ENCODE measurements at places on chromosomes 3 and 15.

GRCh38 chr15:58260725-58261267 is 122.6 kb downstream of the AQP9 start:
- DNase-seq = no peak

DNA sequence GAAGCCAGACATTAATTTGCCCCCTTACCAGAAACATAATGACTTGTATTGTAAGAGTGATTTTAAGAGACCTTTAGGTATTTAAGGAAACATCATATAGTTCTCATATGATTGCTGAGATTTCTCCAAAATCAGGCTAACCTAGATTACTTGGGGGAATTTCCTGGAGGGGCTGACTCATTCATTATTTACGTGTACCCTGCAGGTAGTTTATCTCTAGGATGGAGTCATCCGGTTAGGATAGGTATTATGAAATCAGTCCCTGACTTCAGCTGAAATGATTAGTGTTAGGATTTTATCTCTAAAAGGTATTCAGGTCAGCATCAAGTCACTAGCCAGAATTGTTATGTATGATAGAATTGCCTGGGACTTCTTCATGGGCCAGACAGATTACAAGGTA is 97.5 kb downstream of the TCF12 start:
- no peak for DNase-seq

DNA sequence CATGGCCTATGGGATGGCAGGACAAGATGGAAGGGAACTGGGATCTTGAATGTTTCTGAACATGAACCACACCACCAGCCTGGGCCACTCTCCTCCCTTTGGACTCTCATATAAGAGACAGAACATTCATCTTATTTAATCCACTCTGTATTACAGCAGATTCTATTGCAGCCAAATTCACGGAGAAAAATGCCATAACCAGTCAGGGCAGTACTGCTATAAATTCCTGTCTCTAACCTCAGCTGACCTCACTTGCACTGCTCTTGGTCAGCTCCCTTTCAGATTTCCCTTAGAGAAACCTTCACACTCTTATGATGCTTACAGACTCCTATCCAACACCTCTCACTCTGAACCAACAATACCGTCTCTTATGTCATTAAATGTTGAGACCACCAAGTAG is 101.4 kb downstream of the RYK start:
- no peak for DNase-seq

- DNase-seq = peak; percentile 95
Measured at GRCh38 chr3:65534805-65535204, 503.9 kb downstream of the MAGI1 start.

DNA sequence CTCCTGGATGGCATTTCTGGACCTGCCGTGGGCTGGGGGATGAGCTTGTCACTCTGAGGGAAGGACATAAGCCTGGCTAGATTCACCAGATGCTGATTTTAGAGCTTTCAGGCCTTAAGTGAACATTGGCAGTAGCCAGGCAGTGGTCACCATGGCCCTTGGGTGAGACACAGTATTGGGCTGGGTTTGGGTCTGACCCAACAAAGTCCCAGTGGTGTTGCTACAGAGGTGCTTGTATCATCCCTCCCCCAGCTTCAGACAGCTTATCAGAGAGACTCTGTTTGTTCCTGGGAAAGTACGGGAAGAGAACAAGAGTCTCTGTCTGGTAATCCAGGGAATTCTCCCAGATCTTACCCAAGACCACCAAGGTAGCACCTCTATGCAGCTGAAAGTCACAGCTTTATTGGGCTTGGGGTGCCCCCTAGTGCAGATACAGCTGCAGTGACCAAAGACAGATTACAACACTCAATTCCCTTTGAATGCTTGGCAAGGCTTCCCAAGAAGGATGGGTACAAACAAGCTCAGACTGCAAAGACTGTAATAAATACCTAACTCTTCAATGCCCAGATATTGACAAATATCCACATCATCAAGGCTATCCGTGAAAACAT is 9.8 kb upstream of the RUVBL1 start:
- DNase-seq = peak; percentile 53

GRCh38 chr3:74301056-74301455 is 313.4 kb downstream of the CNTN3 start:
- peak; percentile 34 for DNase-seq

- DNase-seq = no peak
Measured at GRCh38 chr3:31934866-31935265, 46.2 kb downstream of the OSBPL10 start.

GRCh38 chr15:69070396-69070795 is 55.9 kb downstream of the NOX5 start:
- no peak for DNase-seq

GRCh38 chr15:89645680-89646079 is 9.6 kb downstream of the KIF7 start:
- DNase-seq = no peak

DNA sequence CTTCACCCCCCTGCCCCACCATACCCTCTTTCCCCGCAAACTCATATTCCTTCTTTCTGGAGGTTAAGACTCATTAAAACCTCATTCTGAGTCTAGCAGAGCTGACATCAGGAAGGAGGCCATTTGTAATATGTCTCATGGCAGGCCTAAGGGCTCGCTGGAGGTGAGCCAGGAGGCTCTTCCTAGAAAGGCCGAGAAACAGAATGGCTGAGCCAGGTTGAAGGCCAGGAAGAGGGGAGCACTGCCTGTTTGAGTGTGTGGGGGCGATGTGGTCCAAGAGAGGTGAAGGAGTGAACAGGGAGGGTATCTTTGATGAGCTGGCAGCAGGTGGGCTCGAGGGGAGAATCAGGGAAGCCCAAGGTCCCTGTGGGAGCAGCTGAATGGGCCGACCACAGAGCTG is 317.3 kb downstream of the TLE3 start:
- no peak for DNase-seq

- DNase-seq = no peak
Measured at GRCh38 chr3:196650740-196651311, 11.3 kb downstream of the NRROS start.

GRCh38 chr15:85730001-85730820 is 64.5 kb downstream of the KLHL25 start:
- DNase-seq = peak; percentile 78

- no peak for DNase-seq
Measured at GRCh38 chr3:56928379-56929068, 126.8 kb upstream of the ARHGEF3 start.

- no peak for DNase-seq
Measured at GRCh38 chr15:31065824-31066223, 35.7 kb downstream of the TRPM1 start.

DNA sequence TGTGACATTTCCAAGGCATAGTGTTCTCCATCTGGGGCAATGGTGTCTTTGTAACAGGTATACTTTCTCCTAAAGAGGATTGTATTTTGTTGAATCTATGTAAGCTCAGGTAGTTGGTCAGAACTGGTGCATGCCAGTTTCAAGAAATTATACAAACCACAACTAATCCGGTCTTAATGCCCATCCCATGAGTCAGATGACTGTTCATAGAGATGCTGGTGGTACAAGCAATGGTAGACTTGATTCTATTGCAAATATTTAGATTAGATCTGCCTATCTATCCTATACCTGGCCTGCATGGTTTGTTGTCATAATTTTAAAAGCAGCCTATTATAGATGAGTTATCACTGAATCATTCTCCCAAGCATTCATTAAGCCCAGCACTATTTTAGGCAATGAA is 43.5 kb downstream of the ATP13A5 start:
- DNase-seq = no peak

DNA sequence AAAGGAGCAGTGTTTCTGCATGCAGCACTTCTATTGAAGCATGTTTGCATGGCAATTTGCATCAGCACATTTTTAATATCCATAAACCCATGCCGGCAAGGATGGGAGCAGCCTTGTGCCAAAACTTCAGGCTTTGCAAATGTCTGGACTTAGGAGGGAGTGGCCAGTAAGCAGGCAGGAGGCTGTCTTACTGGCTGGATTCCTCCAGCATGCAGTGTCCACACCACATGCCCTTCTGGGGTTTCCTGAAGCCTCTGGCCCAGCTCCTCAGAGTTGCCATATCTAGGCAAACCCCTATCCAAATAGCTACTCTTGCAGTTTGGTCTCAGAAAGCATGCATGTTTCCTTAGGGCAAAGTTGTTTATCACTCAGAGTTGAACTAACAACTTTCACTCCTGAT is 139.1 kb upstream of the MRPS22 start:
- no peak for DNase-seq

GRCh38 chr3:126737527-126737926 is 33.5 kb downstream of the CHCHD6 start:
- no peak for DNase-seq

DNA sequence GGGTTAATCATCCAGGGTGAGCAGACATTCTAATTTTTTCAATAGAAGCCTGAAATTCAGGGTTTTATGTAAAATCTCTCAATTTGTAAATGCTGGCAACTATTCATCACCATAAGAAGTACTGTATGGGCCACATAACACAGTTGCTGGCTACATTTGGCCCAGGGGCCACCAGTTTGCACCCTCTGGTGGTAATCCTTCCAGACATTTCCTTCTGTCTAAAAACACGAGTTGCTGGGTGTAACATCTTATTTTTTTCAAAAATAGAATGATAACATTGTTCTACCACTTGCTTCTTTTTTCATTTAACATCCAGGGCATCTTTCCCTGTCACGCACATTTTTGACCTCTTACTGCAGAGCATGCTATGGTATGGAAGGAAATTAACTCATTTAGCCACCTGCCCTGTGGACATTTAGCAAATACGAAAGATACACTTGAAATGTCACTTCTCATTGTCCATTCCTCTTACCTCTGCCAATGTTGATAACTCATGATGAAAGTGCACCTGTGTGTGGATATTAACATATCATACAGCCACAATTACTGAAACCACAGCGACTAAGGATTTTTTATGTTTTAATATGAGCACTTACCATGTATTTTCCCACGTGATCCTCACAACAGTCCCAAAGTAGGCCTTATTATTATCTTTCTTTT is 117.5 kb upstream of the ARHGEF3 start:
- DNase-seq = no peak

DNA sequence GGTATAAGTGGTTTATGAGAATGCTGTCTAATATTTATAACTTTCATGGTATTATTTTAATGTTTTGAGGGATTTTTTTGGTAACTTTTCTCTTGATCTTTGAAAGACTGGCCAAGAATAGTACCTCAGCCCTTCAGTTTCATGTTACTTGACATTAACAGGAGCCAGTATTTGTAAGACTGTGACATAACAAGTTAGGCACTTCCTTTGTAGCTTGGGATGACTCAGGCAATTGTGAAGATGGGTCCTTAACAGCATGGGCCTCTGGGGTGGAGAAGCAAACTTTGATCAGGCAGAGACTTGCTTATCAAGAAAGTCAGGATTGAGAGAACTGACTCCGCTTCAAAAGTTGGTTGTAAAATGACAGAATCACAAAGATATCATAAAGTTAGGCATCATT is 9.5 kb downstream of the LRRC49 start:
- no peak for DNase-seq

DNA sequence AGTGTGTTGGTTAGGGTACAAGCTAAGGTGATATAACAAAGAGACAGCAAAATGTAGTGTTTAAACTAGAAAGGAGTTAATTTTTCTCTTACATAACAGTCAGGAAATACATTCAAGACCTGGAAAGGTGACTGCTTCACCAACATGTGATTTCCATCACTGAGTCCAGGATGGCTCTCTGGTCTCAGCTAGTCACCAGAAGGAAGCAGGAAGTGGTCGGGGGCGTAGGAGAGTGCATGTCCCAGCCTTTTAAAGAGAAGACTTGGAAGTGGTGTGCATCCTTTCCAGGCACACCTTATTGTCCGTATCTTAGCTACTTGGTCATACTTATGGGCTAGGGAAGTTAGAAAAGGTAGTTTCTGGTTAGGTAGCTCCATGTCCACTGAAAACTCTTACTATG is 11.1 kb upstream of the UBE2Q2 start:
- no peak for DNase-seq

- no peak for DNase-seq
Measured at GRCh38 chr3:53252096-53252946, 3.5 kb downstream of the TKT start.

DNA sequence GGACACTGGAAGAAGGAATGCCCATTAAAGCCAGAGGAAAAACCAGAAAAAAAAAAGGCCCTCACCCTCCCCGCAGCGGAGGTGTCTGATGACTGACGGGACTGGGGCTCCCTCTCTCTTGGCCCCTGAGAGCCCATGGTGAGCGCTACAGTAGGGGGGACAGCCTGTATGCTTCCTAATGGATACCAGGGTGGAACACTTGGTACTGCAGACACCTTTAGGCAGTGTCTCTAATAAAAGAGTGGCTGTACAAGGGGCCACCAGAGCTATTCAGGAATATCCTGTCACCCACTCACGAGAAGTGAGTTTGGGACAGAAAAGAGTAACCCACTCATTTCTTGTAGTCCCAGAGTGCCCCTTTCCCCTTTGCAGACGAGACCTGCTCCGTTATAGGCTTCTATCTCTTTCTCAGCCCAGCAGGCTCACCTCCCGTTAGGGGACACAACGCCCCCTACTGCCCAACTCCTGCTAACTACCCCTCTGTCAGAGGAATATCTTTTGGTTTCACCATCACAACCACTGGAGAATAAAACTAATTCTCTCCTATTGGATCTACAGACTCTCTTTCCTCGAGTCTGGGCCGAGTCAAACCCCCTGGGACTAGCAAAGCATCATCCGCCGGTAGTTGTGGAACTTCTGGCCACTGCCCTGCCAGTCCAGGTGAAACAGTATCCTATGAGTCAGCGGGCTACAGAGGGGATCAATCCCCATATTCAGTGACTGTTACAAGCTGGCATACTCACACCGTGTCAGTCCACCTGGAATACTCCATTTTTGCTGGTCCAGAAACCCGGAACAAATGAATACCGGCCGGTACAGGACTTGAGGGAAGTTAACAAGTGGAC is 40.8 kb downstream of the ZBTB11 start:
- DNase-seq = peak; percentile 31

DNA sequence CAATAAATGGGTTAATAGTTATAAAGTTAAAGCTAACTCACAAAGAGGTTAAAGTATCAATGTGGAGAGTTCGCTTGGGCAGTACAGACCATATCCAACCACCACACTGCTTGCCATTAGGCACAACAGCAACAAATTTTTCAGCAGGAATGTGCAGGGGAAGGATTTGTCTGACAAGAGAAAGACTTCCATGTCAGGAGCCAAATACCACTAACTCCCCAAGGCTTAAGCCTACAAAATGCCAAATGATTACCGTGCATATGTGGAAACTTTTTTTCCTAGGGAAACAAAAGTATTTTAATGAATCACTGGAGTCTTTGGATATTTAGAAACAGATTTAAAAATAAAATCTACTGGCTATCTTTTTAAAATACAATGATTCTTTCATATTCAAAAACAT is 8.1 kb downstream of the VGLL3 start:
- DNase-seq = no peak

GRCh38 chr3:14461748-14462324 is 59.4 kb downstream of the SLC6A6 start:
- DNase-seq = peak; percentile 61

GRCh38 chr15:89628806-89629715 is 26.2 kb downstream of the KIF7 start:
- no peak for DNase-seq

GRCh38 chr3:21803604-21804003 is 52.6 kb upstream of the ZNF385D start:
- no peak for DNase-seq
